B cell (primary cell): ENCODE measurements at places on chromosomes 1 and 21.

GRCh38 chr1:1074631-1075147 lies 583 bp upstream of the RNF223 start:
- no peak for DNase-seq

DNA sequence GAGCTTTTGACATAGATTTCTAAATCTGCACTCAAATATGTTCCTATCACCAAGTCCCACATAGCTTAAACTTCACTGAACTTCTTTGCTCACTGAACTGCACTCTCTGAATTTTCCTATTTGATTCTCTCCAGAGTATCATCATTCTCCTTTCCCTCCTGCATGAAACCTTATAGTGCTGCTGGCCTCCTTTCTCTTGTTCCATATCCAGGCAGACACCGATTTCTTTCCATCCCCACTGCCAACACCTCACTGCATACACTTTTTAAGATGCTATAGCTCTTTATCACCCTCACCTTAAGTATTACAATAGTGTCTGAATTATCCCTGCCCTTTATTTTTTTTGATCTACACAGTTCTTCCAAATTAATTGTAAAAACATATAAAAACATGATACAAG lies 3.1 kb upstream of the TRIM45 start:
- DNase-seq = no peak

DNA sequence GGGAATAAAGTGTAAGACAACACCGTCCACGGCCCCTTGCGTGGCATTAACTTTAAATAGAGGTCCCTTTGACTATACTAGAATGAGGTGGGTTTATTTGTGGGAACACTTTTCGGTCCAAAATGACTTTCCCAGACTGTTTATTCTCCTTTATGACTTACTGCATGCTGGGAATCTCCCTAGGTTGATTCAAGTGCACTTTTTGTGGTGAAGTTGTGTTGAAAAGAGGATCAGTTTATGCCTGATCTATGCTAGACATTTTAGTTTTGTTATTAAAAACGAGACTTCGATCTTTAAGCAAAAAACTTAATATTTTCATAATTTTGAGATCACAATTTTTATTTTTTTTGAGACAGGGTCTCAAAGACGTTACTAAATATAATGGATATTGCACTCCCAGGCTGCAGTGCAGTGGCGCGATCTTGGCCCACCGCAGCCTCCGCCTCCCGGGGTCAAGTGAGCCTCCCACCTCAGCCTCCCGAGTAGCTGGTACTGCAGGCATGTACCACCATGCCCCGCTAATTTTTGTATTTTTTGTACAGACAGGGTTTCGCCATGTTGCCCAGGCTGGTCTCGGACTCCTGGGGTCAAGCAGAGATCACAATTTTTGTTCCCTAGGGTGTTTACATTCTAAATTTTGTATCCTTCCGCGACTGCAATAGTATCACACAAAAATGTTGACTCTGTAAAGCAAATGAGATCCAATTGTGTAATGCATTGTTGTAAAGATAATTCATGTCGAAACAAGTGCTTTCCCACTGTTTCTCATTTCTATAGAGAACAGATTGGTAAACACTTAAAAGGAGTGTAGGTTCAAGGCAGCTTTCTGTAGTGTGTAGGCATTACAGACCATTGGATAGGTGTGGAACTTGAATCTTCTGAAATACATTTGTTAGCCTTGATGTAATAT lies 1.6 kb downstream of the CDC42 start:
- DNase-seq = no peak

- DNase-seq = no peak
Measured at GRCh38 chr1:2961661-2962060, 59.6 kb upstream of the ACTRT2 start.

GRCh38 chr1:27381969-27382762 lies 967 bp downstream of the CD164L2 start:
- peak; percentile 60 for DNase-seq
